ENCODE measurements at places on chromosomes 11 and 22.
A peak's percentile ranks its signal among the peaks of the same experiment; 100 is the strongest.

- no peak for DNase-seq
Observed at GRCh38 chr11:64921384-64921783, 3.1 kb upstream of the PPP2R5B start.

- no peak for DNase-seq
Observed at GRCh38 chr22:49420651-49421050, 407.0 kb downstream of the BRD1 start.

- no peak for DNase-seq
Observed at GRCh38 chr11:64853709-64854108, 9.3 kb upstream of the CDC42BPG start.

DNA sequence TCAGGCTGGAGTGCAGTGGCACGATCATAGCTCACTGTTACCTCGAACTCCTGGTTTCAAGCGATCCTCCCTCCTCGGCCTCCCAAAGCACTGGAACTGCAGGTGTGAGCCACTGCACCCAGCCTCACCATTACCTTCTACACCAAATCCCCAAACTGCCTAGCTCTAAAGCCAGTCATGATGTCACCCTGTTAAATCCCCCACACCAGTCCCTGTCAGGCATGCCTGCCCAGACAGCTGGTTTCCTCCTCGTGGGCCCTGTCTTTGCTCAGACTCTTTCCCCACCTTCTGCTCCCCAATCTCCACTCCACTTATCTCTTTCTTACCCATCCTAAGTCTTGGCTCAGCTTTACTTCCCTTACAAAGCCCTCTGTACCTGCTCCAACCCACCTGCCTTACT, 12.5 kb upstream of the EXPH5 start:
- no peak for DNase-seq

- DNase-seq = peak; percentile 79
Observed at GRCh38 chr11:36455658-36456111, 54.4 kb downstream of the TRAF6 start.

GRCh38 chr11:132284611-132285010, 914.2 kb downstream of the NTM start:
- DNase-seq = no peak

DNA sequence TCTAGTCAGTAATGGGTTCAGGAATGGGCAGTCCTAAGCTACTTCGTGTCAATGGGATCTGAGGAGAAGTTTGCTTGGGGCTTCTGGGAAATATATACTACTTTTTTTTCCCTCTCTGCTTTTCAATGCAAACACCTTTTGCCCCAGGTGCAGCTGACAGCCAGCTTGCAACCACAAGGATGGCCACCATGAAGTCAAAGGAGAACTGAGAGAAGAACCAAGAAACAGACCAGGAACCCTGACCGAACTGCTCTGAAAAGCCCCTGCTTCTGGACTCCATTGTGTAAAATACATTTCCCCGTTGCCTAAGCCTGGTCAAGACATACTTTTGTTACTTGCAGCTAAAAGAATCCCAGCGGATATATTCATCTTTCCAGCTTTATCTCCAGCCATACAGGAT, 20.1 kb upstream of the CD44 start:
- no peak for DNase-seq

GRCh38 chr11:88491674-88492073, 154.1 kb upstream of the CTSC start:
- no peak for DNase-seq

DNA sequence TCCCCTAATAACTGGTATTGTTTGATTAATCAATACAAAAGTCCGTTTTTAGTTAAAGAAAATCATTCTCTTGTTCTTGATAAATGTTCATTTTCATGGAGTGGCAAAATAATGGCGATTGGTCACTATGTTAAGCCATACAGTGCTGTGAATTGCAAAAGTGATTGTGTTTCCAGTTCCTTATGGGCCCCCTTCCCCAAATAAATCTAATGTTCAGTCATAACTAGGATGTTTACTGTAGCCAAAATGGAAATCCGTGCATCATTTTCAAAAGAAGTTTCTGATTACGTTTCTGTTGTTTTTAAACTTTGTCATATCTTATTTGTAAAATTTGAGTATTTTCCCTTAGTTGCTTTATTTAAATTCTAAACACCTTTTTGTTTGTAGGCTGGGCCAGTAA, 845 bp downstream of the RBM7 start:
- no peak for DNase-seq

- DNase-seq = no peak
Observed at GRCh38 chr22:49199224-49199623, 628.4 kb downstream of the BRD1 start.

GRCh38 chr22:23608583-23608982, 23.5 kb downstream of the DRICH1 start:
- DNase-seq = no peak

Data from AG09319 (cell line).